ENCODE measurements at places on chromosomes 6 and 20.

DNA sequence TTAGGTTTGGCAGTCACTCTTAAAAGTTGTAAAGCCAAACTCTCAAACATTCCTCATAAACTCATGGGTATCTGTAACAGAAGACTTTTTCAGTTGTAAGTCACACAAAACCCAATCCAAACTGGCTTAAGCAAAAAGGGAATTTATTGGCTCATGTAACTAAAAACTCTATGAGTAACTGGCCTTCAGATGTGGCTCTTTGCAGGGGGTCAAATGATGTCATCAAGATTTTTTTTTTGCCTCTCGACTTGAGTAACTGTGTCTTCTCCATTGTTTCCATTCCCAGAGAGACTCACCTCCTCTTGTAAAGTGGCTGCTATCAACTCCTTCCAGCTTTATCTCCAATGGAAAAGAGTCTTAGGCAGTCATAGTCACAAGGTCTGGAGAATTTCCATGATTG, 645.0 kb downstream of the DHX35 start:
- DNase-seq = no peak

DNA sequence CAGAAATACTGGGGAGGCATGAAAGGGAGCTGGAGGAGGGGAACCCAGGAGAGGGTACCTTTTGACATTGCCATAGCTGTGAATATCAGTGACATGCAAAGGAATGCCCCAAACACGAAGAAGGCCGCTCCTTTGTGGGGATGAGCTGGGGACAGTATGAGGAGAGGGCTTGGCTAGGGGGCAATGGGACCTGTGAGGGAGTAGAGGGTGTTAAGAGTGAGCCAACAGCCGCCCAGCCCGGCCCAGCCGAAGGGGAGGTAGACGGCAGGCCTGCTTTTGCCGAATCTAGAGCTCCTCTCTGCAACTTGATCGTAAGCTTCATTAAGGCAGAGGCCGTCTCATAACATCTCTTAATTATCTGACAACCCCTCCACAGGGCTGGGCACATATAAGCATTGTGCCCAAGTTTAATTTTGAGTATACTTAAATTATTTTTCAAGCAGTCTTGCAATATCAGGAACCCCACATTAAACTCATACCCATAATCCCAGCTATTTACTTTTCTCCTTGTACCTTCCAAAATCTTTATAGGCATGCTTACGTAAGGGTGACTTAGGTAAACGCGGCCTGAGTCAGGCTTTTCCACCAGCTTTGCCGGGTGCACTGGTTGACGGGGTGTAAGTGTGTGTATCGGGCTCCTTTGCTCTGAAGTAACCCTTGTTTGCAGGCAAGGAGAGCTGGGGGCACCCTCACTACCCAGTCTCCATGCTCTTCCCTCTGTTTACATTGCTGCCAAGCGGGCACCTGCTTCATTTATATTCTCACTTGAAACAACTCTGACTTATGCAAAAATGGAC, 24.9 kb upstream of the VEGFA start:
- no peak for DNase-seq

DNA sequence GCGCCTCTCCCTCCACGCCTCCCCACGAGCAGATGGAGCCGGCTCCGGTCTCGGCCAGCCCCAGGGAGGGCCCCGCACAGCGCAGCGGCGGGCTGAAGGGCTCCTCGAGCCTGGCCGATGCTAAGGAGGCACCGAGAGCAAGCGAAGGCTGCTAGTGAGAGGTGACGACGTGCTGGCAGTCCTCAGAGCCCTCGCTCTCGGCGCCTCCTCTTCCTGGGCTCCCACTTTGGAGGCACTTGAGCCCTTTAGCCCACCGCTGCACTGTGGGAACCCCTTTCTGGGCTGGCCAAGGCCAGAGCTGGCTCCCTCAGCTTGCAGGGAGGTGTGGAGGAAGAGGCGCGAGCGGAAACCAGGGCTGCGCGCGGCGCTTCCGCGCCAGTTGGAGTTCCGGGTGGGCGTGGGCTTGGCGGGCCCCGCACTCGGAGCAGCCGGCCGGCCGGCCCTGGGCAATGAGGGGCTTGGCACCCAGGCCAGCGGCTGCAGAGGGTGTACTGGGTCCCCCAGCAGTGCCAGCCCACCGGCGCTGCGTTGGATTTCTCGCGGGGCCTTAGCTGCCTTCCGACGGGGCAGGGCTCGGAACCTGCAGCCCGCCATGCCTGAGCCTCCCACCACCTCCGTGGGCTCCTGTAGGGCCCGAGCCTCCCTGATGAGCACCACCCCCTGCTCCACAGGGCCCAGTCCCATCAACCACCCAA, 2.5 kb upstream of the TMEM14C start:
- peak; percentile 60 for DNase-seq

DNA sequence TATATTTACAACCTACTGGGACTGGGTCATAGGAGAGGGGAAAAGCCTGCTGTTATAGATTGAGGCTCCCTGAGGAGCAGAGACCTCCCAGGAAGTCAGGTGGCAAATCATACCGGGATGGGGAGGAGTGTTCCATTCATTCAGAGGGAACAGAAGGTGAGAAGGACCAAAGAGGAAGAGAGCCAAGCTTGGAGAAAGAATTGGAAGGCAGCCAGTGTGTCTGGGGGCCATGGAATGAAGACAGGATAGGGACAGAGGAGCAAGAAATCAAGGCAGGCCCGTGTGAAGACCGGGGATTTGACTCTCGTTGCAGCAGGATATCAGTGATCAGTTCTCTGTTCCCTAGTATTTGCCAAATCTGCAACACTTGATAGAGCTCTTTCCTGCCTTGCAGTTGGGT, 5.7 kb upstream of the ZNF217 start:
- DNase-seq = no peak

DNA sequence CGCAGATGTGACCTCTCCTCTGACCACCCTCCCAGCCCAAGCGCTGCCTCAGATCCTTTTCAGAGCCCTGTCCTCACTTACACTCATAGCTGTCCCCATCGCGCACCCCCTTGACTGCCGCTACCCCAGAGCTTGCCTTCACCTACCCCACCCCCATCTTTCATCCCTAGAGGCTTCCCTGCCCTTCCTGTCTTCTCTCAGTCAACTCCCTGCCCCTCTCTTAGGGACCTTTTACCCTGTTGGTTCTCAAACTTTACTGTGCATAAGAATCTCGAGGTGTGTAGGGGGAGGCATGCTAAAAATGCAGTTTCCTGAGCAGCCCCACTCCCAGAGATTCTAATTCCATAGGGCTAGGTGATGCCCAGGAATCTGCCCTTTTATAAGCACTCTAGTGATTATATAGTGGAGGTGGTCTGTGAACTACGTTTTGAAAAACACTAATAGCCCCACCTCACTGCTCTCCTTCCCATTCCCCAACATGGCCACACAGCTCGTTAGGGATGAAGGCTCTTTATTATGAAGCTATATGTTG, 725 bp downstream of the TM9SF4 start:
- DNase-seq = no peak

- DNase-seq = no peak
Observed at GRCh38 chr6:108771421-108771820, 76.8 kb upstream of the ARMC2 start.

- DNase-seq = no peak
Observed at GRCh38 chr20:24933266-24933908, 15.7 kb upstream of the CST7 start.

DNA sequence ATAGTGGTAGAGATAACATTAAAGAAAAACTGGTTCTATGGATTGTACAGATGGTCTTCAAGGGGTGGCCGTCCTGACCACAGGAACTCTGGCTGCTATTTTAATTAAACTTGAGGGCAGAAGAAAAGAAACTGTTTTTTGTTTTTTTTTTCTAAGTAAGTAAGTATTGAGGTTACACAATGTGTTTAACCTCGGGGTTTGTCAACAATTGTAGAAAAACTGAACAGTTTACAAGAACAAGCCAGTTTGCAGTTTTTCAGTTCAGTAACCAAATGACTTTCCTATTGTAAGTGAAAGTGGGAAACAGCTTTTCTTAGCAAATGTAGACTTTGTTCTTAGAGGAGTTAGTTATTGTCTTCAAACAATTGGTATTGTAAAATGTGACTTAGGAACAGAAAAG, 77.0 kb downstream of the PLCB1 start:
- no peak for DNase-seq

- DNase-seq = no peak
Observed at GRCh38 chr6:2688401-2689064, 62.2 kb downstream of the MYLK4 start.

GRCh38 chr6:7446619-7447325, 57.2 kb downstream of the RIOK1 start:
- DNase-seq = no peak

DNA sequence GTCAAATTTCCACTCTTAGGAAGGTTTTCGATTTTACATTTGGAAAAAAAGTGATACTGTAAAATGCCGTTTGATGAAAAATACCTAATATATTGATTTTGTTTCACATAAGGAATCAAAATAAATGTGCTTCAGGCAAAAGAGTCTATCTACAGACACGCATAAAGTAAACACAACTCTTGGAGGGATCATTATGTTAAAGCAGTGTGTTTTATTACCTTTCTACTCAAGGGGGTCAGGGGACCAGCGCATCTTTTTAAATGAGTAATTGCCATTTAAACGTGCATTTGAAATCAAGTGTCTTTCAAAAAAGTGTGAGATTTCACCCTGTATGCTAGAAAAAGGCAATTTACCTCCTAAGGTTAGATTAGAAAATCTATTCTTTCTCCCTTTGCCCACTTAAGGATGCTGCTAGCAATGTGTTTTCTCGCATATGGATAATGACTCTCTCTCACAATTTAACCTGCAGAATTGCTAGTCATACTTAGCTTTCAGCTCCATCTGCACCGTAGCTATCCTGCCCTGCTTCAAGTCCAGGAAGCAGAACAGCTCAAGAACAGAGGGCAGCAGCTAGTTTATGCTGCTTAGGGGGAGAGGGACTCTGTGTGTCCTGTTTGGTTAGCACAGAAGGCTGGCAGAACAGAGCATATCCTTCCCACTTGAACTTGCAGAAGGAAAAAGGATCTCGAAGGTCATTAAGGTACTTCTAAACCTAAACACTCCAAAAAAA, 35.0 kb downstream of the NKAIN2 start:
- DNase-seq = no peak

DNA sequence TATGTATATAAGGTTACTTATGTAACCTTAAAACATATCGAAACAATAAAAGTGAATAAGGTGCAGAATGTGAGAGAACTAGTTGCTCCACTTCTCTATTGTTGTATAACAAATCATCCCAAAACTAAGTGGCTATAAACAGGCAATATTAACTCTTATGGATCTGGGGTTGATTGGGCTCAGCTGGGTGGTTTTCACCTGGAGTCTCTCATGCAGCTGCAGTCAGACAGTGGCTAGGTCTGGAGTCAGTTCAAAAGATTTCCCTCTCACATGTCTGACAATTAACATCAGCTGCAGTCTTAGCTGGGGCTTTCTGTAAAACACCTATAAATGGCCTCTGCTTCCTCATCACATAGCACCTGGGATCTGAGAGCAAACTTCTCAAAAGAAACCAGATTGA, 288.4 kb upstream of the SASH1 start:
- DNase-seq = no peak

- DNase-seq = no peak
Observed at GRCh38 chr20:51616060-51616459, 73.5 kb upstream of the NFATC2 start.

GRCh38 chr20:51810155-51811041, 8.1 kb upstream of the SALL4 start:
- DNase-seq = no peak

GRCh38 chr6:32589596-32590449, at the start of gene HLA-DRB1:
Gene HLA-DRB1 (minus strand): TSS chr6:32589848. CDS start chr6:32589742, 106 bp downstream.
- peak; percentile 74 for DNase-seq

DNA sequence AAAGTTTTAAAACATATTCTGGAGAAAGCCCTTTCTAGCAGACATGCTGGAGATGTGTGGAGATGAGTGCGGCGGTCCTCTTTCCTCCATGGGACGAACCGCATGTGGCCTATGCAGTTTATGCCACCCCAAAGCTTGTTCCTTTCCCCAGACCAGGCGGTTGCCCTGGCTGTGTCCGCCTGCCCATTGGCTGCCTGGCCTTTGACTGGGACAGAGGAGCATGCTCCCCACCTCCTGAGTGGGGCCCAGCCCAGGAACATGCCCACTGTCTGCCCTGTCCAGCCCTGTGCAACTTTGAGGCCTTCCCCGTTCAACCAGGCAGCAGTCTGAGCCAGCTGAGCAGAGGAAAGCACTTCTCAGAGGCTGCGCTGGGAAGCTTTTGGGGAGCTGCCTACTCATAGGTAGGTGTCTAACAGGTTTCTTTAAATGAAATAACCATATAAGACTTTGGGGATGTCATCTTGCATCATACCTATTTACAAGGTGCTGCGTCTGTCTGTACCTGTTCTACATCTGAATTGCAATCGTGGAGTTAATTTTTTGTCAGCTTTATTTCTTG, 20.6 kb downstream of the FOXC1 start:
- DNase-seq = no peak

DNA sequence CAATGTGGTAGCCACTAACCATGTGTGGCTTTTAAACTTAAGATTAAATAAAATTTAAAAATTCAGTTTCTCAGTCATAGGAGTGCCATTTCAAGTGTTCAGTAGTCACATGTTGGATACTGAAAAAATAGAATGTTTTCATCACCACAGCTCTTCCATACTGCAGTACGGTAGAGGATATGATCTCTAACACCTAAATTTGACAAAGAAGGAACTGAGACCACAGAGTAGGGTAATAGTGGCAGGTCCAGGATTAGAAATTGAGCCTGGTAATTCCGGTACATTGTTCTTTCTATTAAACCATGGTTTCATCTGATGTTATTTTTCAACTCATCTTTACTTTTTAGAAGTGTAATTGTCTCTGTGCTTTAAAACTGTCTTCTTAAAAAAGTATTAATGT, 104.0 kb downstream of the CD2AP start:
- no peak for DNase-seq

DNA sequence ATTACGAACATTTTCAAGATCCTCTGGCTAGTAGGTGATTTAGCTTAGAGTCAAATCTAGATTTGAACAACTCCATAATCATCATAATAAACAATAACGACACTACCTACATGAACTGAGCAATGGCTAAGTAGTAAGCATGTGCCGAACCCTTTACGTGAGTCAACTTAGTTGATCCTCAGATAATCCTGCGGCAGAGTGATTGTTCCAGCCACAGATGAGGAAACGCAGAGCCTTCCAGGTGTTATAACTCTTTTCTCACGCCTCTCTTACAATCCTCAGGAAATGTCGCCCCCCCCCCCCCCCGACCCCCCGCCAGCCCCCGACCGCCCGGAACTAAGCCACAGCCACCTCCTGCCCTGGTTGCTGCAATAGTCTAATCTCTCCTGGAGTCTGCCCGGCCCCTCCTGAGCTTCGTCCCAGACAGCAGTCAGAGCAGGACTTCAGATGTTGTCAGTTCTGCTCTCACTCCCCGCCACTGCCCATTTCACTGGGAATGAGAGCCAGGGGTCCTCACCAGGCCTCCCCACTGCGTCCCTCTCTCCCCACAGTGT, 141.5 kb upstream of the AGPAT4 start:
- no peak for DNase-seq
